ENCODE measurements at places on chromosomes 2 and 18. TPM values are rescaled to one million over a fixed set of nuclear protein-coding genes. Genes with fewer than 3 reads are reported as not detected.

FAM228A gene
- total RNA-seq, result 1.3 TPM

TNFRSF11A gene
- total RNA-seq, result 0.66 TPM

SH3RF3 gene
- total RNA-seq, result 8.4 TPM

FTCDNL1 gene
- total RNA-seq, result 3.3 TPM

WDFY1 gene
- 97.3 TPM for total RNA-seq

DCC gene
- 2.5 TPM for total RNA-seq

CXCR1 gene
- total RNA-seq, result not detected

SP140 gene
- 0.87 TPM for total RNA-seq

TUBA4B gene
- not detected for total RNA-seq

IL36G gene
- not detected for total RNA-seq

XDH gene
- 1.3 TPM for total RNA-seq

CCDC74A gene
- total RNA-seq, result 12.7 TPM

RIT2 gene
- not detected for total RNA-seq

INPP5D gene
- 0.15 TPM for total RNA-seq

NMUR1 gene
- total RNA-seq, result 0.17 TPM

MYOM1 gene
- total RNA-seq, result 0.15 TPM
